ENCODE measurements at places on chromosomes 3 and 15. TPM values are rescaled to one million over a fixed set of nuclear protein-coding genes. Genes with fewer than 3 reads are reported as not detected.

DAZL gene
- not detected for total RNA-seq

ECE2 gene
- total RNA-seq: not detected

KATNBL1 gene
- total RNA-seq: 102 TPM

TMCO5A gene
- total RNA-seq: not detected

GCSAM gene
- total RNA-seq: 0.41 TPM

DNA sequence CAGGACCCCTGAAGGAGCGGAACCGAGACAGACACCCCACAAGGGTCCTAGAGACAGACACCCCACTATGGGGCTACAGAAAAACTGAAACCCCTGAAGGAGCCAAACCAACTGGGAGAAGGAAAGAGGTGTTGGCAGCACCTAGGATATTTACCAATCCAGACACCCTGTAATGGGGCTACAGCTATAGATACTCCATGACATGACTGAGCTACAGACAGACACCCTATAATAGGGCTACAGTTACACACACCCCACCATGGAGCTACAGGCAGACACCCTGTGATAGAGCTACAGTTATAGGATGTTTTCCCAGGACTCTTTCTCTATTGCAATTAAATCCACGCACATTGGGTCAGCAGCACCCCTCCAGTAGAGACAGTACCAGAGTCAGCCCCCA is 22.6 kb upstream of the ADGRG7 start:
- no peak for DNase-seq

DNA sequence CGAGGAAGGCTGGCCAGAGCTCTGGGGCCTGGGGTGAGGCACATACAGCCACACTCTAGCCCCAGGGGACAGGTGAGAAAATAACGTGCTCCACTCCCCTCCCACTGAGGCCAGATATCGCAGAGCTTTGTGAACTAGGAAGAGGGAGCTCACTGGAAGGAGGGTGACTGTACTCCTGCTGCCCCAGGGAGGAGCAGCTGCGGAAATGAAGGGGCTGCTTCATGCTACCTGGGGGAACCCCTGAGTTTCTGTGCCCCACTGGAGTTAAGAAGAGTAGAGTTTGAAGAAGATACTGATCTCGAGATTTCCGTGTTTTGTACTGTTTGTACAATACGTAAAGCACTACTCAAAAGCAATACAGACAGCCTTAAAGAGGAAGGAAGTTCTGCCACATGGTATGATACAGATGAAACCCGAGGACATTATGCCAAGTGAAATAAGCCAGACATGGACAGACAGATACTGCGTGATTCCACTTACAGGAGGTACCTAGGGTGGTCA is 44.6 kb downstream of the CMTM6 start:
- no peak for DNase-seq

GRCh38 chr15:39593656-39594445 is 13.0 kb downstream of the THBS1 start:
- DNase-seq: no peak

- DNase-seq: peak; percentile 58
Measured at GRCh38 chr15:84099181-84099580, 136.4 kb upstream of the GOLGA6L4 start.

- peak; percentile 50 for DNase-seq
Measured at GRCh38 chr3:73848173-73848906, 223.6 kb upstream of the PDZRN3 start.

DNA sequence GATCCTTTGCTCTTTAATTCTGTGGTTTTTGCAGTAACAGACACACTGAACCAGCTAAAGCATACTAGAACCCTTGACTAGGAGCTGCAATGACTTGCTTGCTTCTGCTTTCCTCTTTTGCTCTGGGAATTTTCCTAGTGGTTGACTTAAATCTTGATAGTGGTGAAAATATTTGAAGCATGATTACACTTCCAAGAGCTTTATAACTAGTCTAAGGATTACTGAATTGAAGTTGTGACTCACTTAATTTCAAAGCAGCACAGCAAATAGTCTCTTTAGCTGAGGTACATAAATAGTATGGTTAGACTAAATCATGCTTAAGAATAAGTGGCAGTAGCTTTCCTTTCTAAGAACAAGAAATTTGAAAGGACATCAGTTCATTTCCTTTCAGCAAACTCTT is 513.5 kb upstream of the GBE1 start:
- no peak for DNase-seq

DNA sequence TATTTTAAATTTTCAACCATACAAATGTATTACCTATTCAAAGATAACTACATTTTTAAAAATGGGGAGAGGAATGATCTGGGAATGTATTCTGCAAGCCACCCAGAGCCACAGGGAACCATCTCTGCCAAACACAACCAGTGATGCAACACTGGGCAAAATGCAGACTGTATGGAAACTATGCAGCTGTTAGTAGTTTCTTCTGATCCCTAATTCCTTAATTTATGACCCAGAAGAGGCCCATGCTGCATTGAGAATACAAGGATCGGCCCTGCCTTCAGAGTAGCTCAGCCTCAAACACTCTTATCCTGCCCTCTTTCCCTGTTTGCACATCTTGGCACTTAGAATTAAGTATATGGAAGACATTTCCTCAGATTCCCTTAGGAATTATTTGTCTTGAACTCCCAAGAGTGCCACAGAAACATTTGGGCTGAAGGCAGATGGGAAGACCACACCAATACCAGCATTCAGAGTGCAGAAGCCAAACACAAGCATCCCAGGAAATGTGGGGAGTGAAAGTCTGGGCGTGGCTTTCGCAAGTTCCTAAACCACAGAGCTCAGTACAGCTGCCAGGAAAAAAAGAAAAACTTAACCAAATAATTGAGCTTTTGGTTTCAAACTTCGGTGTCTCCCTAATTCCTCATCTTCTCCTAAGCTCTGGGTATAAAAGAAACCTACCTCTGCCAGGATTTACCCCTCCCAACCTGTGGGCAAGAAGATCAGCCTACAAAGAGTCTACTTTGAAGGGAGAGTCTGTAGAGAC is 5.3 kb downstream of the SNUPN start:
- DNase-seq: peak; percentile 62

DNA sequence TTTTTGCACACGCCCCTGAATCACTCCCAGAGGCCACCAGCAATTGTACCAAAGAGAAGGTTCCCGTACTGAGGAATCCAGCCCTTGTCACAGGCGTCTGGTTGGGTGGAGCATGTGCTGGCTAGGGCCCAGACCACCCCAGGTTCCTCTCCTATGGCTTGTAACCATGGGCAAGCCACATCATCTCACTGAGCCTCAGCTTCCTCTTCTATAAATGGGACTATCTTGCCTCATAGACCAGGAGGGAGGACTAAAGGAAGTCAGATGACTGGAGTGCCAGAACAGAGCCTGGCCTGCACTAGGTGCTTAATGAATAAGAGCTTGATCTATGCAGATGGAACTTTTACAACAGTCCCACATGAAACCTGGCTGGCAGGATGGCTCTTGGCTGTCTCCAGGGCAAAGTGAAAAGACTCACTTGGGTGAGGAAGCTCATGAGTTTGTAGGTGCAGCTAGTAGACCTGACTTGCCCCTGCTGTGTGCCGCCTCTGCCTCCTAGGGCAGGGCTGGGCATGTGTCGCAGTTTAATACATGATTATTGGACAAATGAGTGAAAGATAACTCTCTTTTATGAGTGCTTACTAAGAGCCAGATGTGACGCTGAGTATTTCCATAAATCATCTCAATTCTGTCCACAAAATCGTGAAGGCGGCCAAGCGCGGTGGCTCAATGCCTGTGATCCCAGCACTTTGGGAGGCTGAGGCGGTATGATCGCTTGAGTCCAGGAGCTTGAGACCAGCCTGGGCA is 29.3 kb downstream of the CTSH start:
- no peak for DNase-seq

DNA sequence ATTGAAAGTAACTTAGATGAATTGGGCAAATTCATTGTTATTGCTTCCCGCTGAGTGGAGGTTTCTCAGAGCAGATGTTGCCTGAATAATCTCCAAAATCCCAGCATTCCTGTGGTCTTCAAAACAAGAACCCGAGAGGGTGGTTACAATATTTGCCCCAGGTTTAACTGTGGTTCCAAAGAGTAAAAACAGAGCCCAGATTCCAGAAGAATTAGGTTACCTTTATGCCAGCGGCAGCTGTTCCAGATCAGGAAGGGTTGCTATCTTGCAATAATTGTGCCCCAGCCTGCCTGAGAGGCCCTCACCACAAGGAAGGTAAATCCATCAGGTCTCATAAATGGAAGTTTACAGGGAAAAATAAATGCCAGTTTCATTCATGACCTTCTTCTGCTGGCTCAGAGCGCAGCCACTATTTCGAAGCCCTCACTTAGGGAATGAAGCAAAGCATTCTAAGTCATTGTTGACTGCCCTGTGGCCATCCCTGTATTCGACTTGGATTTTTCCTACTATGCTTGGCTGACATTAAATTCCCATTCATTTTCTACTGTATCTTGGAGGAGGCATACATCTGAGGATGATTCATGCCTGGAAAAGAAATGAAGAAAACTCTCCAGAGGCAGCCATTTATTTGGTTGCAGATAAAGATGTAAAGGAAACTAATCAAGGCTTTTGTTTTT is 54.6 kb downstream of the SSUH2 start:
- DNase-seq: peak; percentile 25

- peak; percentile 82 for DNase-seq
Measured at GRCh38 chr3:40317061-40317855, 7.8 kb downstream of the EIF1B start.

- DNase-seq: no peak
Measured at GRCh38 chr3:157500232-157500631, 3.0 kb downstream of the VEPH1 start.

DNA sequence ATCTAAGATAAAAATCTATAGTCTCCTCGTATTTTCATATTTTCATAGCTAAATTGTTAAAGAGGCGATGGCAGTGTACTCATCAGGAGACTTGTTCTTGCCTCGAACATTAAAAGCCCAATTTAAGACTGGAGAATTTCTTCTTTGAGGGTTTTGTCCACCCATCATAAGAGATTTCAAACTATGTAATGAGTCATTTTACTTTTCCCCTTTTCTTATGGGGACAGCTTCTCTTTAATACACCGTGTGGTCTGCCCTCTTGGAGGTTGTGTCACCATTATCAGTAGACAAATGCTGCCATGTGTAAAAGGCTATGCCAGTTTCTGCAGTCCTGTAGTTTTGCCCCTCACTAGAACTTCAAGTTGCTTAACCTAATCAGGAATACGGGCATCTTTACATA is 16.9 kb downstream of the TGFBR2 start:
- no peak for DNase-seq

- DNase-seq: no peak
Measured at GRCh38 chr3:48538451-48538850, 18.2 kb downstream of the PFKFB4 start.

- no peak for DNase-seq
Measured at GRCh38 chr3:58706395-58707167, 40.0 kb upstream of the FAM3D start.
